ENCODE measurements at places on chromosomes 4 and X. TPM values are rescaled to one million over a fixed set of nuclear protein-coding genes. Genes with fewer than 3 reads are reported as not detected.

ARMCX4 gene
- total RNA-seq: 7.7 TPM

XAGE1A gene
- not detected for total RNA-seq

SULT1E1 gene
- total RNA-seq: 2.7 TPM

GRCh38 chrX:74446876-74447275 is 25.6 kb downstream of the SLC16A2 start:
- no peaks in the 10 kb centered on the region for H3K27me3 ChIP-seq
- DNase-seq: no peak
- H3K4me3 ChIP-seq: no peak overlapping the region
- H3K36me3 ChIP-seq: no peaks in the 10 kb centered on the region

NRK gene
- 0.10 TPM for total RNA-seq

GEMIN8 gene
- 52.4 TPM for total RNA-seq

TMEM47 gene
- total RNA-seq: 33.4 TPM

- DNase-seq: no peak
- H3K36me3 ChIP-seq: no peaks in the 10 kb centered on the region
- no peaks in the 10 kb centered on the region for H3K4me1 ChIP-seq
- no peaks in the 10 kb centered on the region for H3K27me3 ChIP-seq
- no peak overlapping the region for H3K27ac ChIP-seq
Observed at GRCh38 chr4:78222575-78223186, 165.6 kb downstream of the FRAS1 start.

ARHGEF6 gene
- total RNA-seq: 29.3 TPM

GRCh38 chrX:138128027-138128671 is 562.2 kb downstream of the ZIC3 start:
- DNase-seq: no peak
- no peak overlapping the region for H3K4me3 ChIP-seq
- no peaks in the 10 kb centered on the region for H3K36me3 ChIP-seq
- no peak overlapping the region for H3K27ac ChIP-seq
- no peaks in the 10 kb centered on the region for H3K4me1 ChIP-seq

DNA sequence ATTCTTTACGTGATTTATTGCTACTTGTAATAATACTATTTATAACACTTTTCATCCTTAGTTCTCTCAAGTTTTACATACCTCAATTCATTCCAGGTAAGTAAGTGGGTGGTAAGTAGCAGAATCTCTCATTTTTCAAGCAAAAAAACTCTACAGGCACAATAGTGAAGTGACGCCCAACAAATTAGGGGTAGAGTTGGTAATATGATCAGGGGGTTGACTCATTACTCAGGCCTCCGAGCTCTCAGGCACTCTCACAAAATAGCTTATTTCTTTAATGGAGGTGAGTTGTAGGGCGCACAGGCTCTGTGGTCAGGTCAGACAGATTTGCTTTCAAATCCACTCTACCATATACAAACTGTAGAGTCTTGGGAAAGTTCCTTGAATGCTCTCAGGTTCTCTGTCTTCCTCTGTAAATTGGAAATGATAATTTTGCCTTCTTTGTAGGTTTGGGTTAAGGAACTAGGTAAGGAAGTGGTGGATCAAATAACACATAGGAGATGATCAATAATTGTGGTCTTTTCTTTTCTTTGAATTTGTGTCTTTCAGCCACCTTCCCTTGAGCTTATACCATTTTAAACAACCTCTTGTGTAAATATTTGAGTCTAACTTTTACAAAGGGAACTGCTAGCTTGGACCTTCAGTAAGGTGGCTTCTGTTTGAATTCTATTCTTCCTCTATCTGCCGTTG is 134.9 kb upstream of the LEF1 start:
- no peak overlapping the region for H3K27ac ChIP-seq
- H3K4me1 ChIP-seq: no peaks in the 10 kb centered on the region
- no peak for DNase-seq
- no peaks in the 10 kb centered on the region for H3K27me3 ChIP-seq

- DNase-seq: no peak
- no peaks in the 10 kb centered on the region for H3K4me1 ChIP-seq
- no peaks in the 10 kb centered on the region for H3K36me3 ChIP-seq
- no peak overlapping the region for H3K4me3 ChIP-seq
Observed at GRCh38 chr4:38967260-38968095, 64.7 kb downstream of the TMEM156 start.

DNA sequence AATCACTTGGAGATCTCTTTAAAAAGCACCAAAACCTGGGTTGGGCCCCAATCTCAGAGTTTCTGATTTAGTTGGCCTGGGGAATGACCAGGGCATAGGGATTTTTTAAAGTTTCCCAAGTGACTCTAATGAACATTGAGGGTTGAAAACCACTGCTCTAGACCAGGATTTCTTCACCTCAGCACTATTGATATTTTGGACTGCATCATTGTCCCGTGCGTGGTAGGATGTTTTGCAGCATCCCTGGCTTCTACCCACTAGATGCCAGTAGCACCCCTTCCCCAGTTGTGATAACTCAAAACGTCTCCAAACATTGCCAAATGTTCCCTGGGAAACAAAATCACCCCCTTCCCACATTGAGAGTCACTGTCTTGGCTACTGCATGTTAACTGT is 61.8 kb downstream of the ATXN3L start:
- no peaks in the 10 kb centered on the region for H3K4me1 ChIP-seq
- H3K27ac ChIP-seq: no peak overlapping the region
- H3K4me3 ChIP-seq: no peak overlapping the region
- no peak for DNase-seq

GRCh38 chrX:70175338-70175737 is 1.9 kb upstream of the DGAT2L6 start:
- no peak for DNase-seq
- no peaks in the 10 kb centered on the region for H3K36me3 ChIP-seq
- no peaks in the 10 kb centered on the region for H3K4me1 ChIP-seq
- no peak overlapping the region for H3K4me3 ChIP-seq
- H3K27me3 ChIP-seq: no peaks in the 10 kb centered on the region

SLC49A3 gene
- total RNA-seq: 34.4 TPM

DNA sequence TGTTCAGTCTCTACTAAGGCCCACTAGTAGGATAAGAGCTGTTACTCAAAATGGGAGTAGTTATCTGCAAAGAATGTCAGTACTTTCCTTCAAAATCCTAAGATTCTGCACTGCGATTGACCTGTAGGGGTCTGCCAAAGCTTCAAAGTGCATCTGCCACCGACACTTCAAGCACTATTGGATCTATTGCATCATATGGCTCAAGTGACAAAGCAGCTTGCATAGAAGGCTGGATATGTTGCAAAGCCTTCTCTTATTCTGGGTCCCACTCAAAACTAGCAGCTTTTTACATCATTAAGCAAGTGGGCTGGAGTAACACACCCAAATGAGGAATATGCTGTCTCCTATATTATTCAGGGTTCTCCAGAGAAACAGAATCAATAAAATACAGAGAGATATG is 115.4 kb upstream of the EMCN start:
- H3K27me3 ChIP-seq: no peaks in the 10 kb centered on the region
- no peaks in the 10 kb centered on the region for H3K4me1 ChIP-seq
- no peak overlapping the region for H3K4me3 ChIP-seq

DNA sequence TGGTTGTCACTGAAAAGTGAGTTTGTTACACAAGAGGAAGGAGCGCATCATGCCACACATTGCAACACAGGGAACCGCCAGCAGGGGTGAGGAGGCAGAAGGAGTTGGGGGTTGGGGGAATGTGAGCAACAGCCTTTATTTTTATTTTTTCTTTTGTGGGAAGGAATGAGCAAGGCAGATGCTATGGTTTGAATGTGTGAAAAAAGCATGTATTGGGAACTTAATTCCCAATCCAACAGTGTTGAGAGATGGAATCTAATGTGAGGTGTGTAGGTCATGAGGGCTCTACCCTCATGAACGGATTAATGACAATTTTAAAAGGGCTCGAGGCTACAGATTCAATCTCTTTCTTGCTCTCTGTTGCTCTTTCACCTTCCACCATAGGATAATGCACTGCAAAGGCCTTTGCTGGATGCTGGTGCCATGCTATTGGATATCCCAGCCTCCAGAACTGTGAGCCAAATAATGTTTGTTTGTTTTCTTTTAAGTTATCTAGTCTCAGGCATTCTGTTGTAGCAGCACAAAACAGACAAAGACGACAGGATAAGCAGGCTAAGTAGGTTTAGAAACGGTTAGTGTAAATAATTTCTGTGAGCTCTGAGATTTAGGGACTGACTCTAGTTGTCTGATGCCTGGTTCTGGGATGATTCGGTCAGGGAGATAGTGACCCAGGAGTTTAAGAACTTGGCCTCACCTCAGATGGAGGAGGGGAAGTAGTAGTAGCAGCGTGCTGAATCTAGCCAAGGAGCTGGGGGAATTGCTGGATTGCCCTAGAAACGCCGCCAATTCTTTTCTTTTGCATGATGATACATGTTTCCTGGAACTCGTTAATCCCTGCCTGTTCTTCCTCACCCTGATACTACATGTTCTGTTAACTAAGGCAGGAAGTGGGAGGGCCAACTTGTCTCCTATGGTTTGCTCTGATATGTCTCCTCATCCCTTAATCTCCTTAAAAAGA is 156.6 kb upstream of the CTSO start:
- DNase-seq: no peak
- no peak overlapping the region for H3K27ac ChIP-seq
- H3K4me3 ChIP-seq: no peak overlapping the region
- no peaks in the 10 kb centered on the region for H3K36me3 ChIP-seq
- H3K27me3 ChIP-seq: no peaks in the 10 kb centered on the region

DNA sequence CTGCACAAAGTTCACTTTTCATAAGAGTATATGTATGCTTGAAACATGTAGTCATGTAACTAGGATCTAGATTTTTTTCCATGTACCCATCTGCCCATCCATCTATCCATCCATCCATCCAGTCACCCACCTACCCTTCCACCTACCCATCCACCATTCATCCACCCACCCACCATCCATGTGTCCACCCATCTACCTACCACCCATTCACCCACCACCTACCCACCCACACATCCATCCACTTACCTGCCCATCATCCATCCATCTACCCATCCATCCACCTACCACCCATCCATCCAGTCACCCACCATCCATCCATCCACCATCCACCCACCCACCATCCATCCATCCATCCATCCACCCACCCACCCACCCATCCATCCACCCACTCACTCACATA is 121.8 kb upstream of the PSAPL1 start:
- DNase-seq: no peak
- H3K27ac ChIP-seq: no peak overlapping the region
- H3K27me3 ChIP-seq: no peaks in the 10 kb centered on the region

IRS4 gene
- total RNA-seq: 1.0 TPM

- no peaks in the 10 kb centered on the region for H3K27me3 ChIP-seq
- H3K36me3 ChIP-seq: no peaks in the 10 kb centered on the region
- no peaks in the 10 kb centered on the region for H3K4me1 ChIP-seq
- H3K27ac ChIP-seq: no peak overlapping the region
- no peak overlapping the region for H3K4me3 ChIP-seq
Observed at GRCh38 chrX:136936183-136936549, 55.6 kb upstream of the RBMX start.

- H3K36me3 ChIP-seq: no peaks in the 10 kb centered on the region
- no peaks in the 10 kb centered on the region for H3K27me3 ChIP-seq
- H3K4me1 ChIP-seq: no peaks in the 10 kb centered on the region
- H3K4me3 ChIP-seq: no peak overlapping the region
Observed at GRCh38 chr4:181685911-181686310, 557.3 kb upstream of the TENM3 start.

DNA sequence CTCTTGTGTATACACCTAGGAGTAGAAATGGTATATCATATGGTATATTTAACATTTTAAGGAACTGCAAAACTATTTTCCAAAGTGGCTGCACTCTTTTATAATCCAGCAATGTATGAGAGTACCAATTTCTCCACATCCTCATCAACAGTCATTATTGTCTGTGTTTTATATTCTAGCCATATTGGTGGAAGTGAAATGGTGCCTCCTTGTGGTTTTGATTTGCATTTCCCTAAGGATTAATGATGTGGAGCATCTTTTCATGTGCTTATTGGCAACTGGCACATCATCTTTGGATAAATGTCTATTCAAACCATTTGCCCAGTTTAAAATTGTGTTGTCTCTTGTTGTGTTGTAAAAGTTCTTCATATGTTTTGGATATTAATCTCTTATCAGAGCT is 9.6 kb downstream of the BMP15 start:
- H3K27ac ChIP-seq: no peak overlapping the region
- no peaks in the 10 kb centered on the region for H3K4me1 ChIP-seq
- DNase-seq: no peak
- H3K4me3 ChIP-seq: no peak overlapping the region
- H3K36me3 ChIP-seq: no peaks in the 10 kb centered on the region

DNA sequence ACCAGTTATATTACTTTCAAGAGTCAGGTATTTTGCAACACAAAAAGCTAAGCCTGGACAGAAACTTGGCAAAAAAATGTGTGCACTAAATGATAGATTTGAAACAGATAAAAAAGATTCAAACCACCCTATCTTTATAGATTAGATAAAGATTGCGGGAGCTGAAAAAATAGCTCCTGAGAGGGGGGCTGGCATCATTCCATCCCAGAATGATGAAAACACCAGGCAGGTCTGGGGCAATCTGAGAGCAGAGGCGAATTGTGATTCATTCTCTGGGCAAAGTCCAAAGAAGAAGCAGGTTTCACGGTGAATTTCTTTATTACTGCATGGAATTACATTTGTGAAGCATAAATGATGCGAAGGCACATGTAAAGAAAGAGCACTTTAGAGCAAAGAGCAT is 168.5 kb upstream of the DMD start:
- no peak for DNase-seq
- H3K27ac ChIP-seq: no peak overlapping the region
- no peaks in the 10 kb centered on the region for H3K27me3 ChIP-seq
- no peaks in the 10 kb centered on the region for H3K36me3 ChIP-seq

- no peak for DNase-seq
- no peaks in the 10 kb centered on the region for H3K27me3 ChIP-seq
- H3K27ac ChIP-seq: no peak overlapping the region
Observed at GRCh38 chr4:176288020-176288419, 19.0 kb upstream of the ASB5 start.

DNA sequence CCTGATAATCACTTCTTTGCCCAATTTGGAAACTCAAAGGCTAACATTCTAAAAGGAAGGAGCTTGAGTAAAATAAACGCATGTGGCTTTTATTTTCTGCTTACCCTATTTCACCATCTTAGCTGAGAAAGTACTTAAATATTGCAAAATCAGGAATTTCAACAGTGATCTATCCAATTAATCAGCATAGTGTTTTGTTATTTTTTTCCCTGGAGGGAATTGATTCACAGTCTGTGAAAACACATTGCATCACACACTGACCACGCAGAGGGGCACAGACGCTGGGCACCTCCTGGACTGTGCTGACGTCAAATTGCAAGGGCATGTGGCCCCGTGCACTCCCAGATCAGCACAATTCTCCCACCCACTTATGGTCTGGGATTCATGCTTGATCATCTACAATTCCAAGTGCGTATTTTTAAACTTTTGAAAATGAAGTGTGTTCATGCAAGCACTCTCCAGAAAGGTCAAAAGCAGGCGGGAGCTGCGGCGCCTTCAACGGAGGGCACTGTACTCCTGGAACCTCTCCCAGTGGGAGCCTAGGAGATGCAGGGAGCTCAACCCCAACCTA is 320.6 kb upstream of the PPARGC1A start:
- no peaks in the 10 kb centered on the region for H3K36me3 ChIP-seq
- no peaks in the 10 kb centered on the region for H3K27me3 ChIP-seq
- peaks cover 5% of the 10 kb centered on the region for H3K4me1 ChIP-seq
- peak overlapping the region; percentile 2 for H3K27ac ChIP-seq
- DNase-seq: peak; percentile 22
